ENCODE measurements at places on chromosomes 4 and X. TPM values are rescaled to one million over a fixed set of nuclear protein-coding genes. Genes with fewer than 3 reads are reported as not detected.

DNA sequence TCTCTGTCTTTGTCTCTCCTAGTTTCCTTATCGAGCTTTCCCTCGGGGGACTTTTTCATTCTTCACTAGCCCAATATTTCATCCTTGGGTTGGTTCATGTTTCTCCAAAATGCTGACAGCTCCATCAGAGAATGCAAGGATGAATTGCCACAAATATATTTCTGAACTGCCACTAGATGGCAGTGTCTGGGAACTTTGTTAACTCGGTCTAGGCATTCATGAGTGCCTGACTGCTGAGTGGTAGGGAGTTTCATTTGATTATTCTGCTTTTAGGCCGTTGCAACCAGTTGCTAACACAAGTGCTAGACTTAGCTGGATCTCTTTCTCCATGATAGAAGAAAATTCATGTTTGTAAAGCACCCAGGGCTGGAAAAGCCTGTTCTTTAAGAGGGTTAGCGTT, 73.5 kb upstream of the RAP2C start:
- no peak for DNase-seq

GRCh38 chr4:71113294-71113693, 119.8 kb downstream of the DCK start:
- DNase-seq: no peak

DNA sequence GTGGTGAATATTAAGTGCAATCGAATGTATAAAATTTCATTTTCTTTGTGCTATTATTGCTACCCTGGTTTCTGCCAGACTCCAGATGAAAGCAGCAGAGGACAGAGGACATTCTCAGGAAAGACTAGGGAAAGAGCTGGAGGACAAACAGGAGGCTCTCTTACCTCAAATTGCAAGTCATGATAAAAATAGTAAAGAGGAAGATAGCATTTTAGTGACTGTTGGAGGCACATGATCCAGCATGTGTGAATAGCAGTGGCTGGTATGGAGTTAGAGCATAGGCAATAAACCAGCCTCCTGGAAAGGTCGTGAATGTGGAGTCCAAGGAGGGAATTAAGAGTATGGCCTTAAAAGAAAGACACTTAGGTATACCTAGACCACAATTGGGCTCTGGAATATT, 1040.0 kb downstream of the STPG2 start:
- DNase-seq: no peak

GRCh38 chrX:134999469-134999868, 8.7 kb downstream of the SMIM10 start:
- no peak for DNase-seq

The C4orf51 gene
- total RNA-seq: not detected

The LEF1 gene
- total RNA-seq: 469 TPM

- DNase-seq: no peak
Measured at GRCh38 chr4:82380831-82381230, 7.0 kb upstream of the HNRNPD start.

DNA sequence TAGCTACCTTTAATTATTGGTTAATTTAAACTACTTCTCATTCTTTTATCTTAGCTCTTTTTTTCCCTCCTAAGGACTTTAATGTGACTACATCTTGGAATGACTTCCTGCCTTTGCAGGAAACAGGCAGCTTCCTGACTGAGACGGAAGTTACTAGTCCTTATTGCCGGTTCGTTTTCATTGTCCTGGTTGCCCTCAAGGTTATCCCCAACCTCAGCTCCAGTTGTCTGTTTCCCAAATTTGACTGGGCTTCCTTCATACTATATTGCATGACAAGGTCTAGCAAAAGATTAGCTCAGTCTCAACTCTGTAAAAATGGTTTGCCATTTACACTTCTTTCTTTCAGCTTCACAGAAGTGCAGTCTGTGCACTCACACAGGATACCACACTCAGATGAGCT, 109.9 kb upstream of the DDX53 start:
- DNase-seq: no peak

- no peak for DNase-seq
Measured at GRCh38 chrX:10125248-10125615, 31.5 kb upstream of the CLCN4 start.

The HMX1 gene
- not detected for total RNA-seq

DNA sequence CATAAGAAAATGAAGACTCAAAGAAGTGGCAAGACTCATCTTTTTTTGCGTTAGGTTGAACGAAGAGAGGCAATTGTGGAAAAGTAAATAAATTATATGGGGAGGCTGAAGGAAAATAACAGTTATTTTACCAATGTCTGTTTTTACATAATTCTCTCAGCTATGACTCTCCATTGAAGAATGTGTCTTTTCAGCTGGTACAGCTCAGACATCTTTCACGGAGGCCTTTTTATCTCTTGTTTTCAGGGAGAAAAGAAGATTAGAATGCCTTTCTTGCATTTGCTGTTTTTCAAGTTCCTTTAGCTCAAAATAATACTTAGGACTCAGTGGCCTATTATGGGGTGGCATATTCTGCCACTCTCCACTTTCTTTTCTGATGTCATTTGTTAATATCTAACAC, 153.0 kb downstream of the ADAM29 start:
- no peak for DNase-seq

The TCEAL2 gene
- total RNA-seq: not detected

DNA sequence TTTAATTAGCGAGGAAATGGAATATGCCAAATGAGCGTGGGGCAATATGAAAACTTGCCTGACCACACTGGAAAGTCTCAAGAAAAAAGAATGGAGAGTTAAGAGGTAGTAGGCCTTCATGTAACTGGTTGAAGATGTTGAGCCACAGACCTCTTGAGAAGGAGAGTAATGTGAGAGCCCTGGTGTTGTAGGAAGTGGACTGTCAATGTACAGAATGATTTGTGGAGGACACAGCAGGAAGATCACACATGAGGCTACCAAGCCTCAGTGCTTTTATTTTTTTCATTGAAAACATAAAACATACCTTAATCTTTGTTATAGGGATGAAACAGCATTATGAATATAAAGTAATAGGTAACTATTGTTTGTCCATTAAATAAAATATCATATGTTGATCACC, 331.6 kb downstream of the UNC5C start:
- DNase-seq: no peak

DNA sequence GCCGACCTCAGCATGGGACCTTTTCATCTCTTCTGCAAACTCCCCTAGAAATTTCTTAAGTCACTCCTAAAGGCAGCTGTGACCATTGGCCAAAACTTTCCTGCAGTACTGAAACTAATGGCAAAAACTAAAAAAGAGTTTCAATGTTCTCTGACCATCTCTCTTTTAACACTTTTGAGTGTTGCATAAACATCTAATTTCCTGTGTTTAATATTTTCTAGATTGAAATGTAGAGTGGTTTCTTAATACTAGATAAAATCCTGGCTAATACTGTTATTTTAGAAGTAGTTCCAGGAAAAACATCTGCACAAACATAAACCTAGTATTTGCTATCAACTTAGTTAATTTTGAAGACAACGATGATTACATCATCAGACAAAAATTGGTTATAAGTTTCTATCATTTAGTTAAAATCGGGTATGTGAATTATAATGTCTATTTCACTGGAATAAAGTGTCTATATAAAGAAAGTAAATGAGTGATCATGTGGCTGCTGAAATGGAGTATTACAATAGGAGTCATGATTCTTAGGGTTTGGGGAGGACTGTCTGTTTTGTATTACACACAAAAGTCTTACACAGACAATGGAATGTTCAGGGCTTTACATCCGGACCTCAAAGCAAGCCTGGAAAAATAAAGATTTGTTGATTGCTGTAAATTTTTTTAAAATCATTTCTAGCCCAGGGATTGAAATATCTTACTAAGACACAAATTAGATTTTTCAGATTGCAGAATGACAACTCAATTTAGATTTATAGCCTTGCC, 1323.4 kb downstream of the C4orf33 start:
- DNase-seq: no peak

DNA sequence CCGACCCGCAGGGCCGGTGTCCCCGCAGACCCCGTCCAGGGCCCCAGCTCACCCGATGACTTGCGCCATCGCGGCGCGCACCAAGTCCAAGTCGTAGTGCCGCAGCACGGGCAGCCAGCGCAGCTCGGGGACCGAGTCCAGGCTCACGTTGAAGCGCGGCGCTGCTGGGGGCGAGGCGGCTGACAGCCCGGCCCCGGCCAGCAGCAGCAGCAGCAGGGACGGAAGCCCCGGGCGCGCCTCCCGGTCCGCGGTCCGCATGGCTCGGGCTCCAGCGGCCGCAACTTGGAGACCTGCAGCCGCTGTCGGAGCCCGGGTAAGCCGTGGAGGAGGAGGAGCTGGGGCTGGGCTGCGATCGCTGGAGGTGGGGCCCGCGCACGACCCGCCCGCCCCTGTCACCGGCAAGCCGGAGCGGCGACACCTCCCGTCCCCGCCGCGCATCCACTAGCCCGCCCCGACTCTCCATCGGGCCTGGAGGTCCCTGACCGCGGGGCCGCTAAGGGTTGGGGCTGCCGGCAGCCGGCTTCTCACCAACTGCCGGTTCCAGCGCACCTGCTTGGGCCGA, at the start of gene NAAA:
NAAA (minus strand) TSS at position 322 of the 562 bp plus-strand sequence; CDS start at position 258, 64 bp downstream.
- DNase-seq: peak; percentile 82

The DDX53 gene
- total RNA-seq: not detected

DNA sequence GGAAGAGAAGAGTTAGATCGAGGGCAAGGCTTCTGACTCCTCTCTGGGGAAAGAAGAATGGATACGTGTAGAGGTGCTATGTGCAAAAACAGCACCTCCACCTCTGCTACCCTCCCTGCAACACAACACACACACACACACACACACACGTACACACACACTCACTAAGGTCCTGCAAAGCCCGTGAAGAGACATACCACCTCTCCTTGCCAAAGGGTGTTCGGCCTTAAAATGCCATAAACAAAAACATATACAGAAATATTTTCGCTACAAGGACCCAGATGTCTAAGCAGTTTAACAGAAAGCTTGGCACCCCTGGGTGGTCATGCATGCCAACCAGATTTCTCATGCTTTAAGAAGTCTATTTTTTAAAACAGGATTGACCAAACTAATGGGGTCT, 1.5 kb downstream of the TIFA start:
- no peak for DNase-seq

GRCh38 chr4:155673453-155673979, 6.9 kb downstream of the GUCY1A1 start:
- no peak for DNase-seq

- no peak for DNase-seq
Measured at GRCh38 chr4:112140536-112140935, 4.7 kb upstream of the FAM241A start.

DNA sequence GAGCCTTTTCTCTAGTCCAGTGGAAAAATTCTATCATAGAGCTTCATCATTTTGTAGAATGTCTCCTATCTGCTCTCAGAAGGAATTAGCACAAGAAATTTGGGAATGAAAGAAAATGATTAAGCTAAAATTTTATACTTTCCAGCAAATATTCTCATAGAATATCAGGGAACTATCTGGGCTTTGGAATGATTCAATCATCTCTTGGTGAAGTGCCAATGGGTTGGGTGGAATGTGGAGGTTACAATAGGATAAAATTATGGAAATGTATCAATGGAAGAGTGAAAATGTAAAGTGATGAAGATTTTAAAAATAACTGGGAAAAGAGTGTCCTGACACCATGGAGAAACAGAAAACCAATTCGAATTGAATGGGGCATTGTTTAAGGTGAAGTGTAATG, 119.0 kb upstream of the MID1 start:
- DNase-seq: no peak

- DNase-seq: no peak
Measured at GRCh38 chr4:19214591-19215186, 1037.0 kb upstream of the SLIT2 start.

DNA sequence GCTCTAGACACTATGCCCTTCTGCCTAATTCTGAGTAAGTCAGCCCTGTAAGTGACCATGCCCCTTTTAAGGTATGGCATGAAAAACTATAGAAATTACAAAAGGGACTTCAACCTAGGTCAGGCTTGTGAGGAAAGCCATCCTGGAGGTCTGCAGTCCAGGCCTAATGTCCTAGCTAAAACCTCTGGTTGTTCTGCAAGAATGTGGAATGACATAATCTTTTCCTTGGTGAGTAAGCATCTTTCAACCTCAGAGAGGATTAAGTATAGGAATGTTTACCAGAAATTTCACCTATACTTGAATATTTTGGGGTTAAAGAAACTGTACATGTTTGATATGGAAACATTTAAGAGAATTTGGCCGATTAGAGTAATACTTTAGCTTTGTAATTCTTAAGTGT, 23.8 kb upstream of the HPSE start:
- DNase-seq: no peak

DNA sequence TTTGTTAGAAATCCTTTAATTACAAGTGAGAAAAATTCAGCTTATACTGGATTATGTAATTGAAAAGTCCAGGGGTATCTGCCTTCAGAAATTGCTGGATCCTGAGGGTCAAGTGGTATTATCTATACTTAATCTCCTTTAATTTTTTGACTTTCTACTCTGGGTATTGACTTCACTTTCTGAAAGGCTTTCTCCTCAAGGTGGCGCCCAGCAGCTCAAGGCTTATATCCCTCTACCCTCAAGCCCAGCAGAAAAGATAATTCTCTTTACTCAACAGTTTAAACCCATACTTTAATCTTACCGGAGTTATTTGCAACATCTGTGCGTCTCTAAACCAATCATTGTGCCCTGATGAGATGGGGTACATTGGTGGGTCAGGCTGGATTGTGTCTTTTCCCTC, 129.5 kb downstream of the LARP7 start:
- no peak for DNase-seq

DNA sequence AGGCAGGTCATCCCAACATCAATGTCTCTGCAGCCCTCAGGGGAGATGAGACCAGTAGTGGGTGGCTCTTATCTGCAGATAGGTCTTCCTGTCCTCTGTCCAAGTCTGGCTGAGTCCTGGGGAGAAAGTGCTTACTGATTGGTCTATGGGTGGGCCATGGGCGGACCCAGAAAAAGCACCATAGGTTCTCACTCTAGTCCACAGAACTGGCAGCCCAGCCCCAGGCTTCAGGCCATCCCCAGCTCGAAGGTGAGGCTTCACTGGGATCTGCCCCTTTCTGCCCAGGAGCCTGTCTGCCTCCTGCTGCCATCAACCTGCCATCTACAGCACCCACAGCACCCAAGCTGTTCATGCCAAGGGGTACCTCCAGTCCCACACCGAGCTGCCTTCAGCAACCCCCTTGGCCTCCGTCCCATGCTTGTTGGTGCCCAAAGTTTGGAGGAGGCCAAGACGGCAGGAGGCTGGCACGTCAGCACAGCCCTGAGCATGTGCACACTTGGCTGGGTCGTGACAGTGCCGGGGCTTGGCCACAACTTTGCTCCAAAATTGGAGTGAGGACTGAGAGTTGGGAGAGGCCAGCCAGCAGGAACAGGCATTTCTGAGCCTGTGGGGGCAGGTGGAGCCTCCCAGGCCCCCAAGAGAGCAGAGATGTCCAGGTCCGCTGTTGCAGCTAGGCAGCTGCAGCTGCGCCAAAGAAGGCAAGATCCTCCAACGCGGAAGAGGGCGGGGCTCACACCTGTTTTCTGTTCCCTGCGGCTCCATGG, 99.6 kb downstream of the IQCM start:
- no peak for DNase-seq

The BTK gene
- total RNA-seq: 2.7 TPM

DNA sequence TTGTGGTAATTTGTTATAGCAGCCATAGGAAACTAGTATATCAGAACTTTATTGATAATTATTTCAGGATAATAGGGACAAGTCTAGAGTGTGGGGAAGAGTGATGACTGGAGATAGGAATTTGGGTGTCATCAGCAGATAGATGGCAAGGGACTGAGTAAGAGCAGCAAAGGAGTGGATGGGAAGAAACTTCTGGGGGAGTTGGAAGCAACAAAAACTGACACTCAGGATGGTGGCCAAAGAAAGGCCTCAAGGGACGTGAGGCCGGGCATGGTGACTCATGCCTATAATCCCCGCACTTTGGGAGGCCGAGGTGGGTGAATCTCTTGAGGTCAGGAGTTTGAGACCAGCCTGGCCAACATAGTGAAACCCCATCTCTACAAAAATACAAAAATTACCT, 9.1 kb upstream of the SLC25A5 start:
- DNase-seq: no peak

The XAGE1A gene
- not detected for total RNA-seq

GRCh38 chrX:65741823-65742222, 74.4 kb downstream of the MSN start:
- no peak for DNase-seq
